ENCODE measurements at places on chromosomes 16 and 17.

DNA sequence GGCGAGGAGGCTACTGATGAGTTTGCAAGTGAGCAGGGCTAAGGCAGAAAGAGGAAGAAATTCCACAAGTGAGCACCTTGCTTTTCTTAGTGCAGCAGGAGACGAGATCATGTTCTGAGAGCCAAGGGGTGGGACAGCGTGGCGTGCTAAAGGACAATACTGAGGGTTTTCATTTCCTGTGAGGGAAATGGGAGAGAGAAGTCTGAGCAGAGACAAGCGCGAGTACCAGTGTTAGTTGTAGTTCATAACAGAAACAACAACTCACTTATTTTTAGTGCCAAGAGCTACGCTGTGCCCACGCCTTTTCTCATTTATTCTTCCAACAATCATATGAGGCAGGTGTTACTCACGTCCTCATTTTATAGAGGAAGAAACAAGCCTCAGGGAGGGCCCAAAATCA, 2.3 kb downstream of the SPACA3 start:
- DNase-seq: no peak

DNA sequence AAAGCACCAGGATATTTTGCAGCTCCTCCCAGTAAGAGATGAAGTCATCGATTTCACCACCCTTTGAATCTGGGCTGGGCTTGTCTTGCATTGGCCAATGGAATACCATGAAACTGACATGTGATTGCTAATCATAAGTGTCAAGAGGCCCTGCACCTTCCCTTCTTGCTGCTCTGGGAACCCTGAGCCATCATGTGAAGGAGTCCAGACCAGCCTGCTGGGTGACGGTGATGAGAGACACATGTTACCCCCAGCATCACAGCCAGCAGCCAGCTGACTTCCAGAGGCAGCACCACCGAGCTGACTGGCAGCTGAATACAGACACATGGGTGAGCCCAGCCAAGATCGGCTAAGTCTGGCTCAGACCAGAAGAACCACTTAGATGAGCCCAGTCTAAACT, 43.6 kb upstream of the CACNG4 start:
- no peak for DNase-seq

DNA sequence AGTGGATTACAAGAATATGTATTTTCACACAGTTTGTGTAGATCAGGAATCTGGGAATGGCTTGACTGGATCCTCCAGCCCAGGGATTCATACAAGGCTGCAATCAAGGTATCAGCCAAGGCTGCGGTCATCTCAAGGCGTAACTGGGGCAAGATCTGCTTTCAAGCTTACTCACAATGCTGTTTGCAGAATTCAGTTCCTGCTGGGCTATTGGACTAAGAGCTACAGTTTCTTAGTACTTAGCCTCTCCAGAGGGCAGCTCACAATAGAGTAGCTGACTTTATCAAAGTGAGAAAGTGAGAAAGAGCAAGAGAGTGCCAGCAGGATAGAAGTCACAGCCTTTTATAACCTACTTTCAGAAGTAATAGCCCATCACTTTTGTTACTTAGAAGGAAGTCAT, 211.0 kb downstream of the MAP2K6 start:
- no peak for DNase-seq

DNA sequence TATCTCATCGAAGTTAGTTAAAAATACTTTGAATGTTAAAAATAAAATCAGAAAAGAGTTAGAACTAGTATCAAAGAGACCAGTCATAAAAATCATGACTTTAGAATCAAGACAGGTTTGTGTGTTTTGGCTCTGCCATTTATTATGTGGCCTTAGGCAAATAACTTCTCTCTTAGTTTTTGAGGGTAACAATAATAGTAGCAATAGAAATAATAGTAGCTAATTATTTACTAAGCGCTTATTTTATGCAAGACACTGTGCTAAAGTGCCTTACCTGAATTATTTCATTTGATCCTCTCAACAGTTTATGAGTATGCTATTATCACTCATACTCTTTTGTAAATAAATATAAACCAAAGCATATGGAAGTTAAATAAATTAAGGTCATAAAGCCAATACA, 77.0 kb downstream of the SMURF2 start:
- DNase-seq: no peak

DNA sequence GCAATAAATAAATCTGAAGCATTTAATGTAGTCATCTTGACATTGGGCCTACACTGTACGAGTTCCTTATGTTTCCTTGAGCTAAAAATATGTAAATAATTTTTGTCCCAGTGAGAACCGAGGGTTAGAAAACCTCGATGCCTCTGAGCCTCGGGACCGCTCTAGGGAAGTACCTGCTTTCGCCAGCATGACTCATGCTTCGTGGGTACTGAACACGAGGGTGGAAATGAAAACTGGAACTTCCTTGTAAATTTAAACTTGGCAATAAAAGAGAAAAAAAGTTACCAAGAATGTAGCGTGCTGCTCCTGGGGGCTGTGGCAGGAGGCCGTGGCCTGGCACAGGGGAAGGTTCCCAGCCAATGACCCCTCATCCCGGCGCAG, 74.1 kb downstream of the SOCS1 start:
- DNase-seq: no peak

DNA sequence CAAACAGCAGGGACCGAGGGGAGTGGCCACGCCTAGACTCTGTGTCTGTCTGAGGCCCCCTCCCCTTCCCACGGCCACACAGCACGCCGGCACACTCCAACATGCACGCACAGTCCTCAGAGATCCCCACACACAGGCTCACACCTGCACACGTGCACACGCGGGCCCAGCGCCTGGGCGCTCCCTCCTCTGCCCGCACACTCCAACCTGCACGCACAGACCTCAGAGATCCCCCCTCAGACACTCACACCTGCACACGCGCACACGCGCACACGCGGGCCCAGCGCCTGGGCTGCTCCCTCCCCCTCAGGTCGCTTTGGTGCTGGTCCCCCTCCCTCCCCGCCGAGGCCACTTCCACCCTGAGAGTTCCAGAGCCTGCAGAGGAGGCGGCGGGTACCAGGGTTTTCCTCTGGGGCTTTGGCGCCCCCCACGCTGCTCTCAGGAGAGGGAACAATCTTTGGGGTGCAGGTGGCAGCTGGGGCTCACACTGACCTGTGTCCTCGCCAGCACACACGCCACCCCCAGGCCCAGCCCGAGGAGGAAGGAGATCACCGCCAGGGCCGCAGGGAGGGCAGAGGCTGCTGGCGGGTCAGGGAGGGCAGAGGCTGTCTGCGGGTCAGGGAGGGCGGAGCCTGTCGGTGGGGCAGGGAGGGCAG, 1.6 kb downstream of the CD7 start:
- no peak for DNase-seq

DNA sequence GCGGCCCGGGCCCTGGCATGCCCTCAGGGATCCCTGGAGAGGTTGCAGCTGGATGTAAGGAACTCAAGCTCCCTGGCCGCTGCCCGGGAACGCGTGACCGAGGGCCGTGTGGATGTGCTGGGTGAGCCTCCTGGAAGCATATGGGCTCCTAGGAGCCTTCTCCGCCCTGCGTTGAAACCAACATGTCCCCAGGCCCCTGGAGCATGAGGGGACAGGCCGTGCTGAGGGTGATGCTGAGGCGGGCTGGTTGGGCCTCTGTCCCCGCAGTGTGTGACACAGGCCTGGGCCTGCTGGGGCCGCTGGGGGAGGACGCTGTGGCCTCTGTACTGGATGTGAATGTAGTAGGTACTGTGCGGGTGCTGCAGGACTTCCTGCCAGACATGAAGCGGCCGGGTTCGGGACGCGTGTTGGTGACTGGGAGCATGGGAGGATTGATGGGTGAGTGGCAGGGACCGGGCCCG, 5.7 kb upstream of the HSD17B1 start:
- no peak for DNase-seq

DNA sequence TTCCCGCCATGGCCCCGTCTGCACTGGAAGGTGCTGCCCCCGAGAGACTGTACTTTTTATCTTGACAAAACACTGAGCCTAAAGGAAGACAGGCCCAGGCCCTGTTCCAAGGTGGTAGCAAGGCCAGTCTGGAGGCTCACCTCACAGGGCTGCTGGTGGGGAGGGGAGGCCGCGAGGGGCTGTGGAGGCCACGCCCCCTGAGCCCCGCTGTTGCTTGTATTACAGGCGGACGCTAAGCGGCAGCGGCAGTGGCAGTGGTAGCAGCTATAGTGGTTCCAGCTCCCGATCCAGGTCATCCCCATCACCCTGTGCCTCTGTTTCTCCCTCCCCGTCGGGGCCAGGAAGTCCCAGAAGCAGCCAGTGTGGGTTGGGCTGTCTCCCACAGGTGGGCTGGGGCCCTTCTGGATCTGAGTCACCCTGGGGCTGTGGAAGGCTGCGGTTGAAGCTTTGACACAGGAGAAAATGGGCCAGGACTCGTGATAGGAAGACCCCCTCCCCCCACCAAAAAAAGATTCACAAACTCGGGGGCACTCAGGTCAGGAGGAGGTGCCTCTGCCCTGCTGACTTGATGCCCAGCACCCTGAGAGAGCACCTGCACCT, 13.3 kb upstream of the IL17C start:
- DNase-seq: no peak

GRCh38 chr16:17241264-17241835, 229.4 kb downstream of the XYLT1 start:
- DNase-seq: no peak

DNA sequence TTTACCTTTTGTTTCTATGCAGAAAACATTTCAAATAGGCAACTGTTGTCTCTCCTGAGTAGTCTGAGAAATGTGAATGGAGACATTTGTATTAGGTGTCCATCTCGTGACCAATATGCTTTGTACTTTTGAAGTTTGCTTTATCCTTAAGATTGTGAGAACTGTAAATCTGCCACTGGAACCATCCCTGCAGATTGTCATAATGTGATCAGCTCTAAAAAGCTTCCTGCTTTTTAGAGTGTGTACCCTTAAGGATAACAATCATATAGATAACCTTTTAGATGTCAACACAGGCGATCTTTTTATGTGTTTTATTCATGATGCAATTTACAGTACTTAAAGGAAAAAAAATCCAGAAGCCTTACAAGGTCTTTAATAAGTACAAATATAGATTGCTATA, 63.5 kb downstream of the PRKCA start:
- no peak for DNase-seq

- DNase-seq: no peak
Measured at GRCh38 chr16:10013364-10013763, 168.9 kb downstream of the GRIN2A start.

DNA sequence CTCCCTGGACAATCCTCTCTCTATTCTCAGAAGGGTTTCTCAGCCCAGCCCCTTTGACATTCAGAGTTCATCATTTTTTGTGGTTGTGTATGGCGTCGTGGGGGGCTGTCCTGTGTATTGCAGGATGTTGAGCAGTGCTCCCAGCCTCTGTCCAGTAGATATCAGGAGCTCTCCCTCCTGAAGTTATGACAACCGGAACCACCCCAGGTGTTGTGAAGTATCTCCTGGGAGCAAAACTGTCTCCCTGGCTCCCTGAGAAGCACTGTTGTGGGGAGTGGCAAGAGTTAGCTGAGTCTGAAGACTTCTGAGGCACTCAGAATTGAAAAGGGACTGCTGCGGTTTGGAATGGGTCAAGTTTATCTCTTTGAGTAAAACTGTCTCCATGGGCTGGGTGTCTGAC, 55.9 kb upstream of the MGAT5B start:
- DNase-seq: no peak

DNA sequence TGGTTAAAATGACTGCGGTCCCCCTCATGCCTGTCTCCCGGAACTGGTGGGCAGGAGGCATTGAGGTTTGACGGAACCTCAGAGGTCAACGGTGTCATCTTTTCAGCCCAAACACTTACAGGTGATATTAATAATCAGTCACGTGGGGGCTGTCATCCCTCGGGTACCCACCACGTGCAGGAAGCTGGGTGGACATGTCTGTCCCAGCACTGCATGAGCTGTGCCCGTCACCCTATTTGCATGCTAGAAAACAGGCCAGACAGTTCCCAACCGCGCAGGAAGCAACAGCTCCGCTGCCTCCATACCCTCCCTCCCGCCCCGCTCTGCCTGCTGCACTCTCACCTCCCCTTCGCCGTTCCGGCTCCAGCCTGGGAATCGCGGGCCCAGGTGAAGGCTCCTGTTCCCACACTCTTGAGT, 1.4 kb downstream of the SYNGR3 start:
- DNase-seq: no peak

All from HEK293T (cell line).